CD4-positive, alpha-beta T cell treated with Interferon alpha-2 for 1 hour (primary cell): ENCODE measurements at places on chromosomes 12 and 14.

GRCh38 chr12:102593134-102593533 is 112.8 kb upstream of the IGF1 start:
- no peak for DNase-seq

DNA sequence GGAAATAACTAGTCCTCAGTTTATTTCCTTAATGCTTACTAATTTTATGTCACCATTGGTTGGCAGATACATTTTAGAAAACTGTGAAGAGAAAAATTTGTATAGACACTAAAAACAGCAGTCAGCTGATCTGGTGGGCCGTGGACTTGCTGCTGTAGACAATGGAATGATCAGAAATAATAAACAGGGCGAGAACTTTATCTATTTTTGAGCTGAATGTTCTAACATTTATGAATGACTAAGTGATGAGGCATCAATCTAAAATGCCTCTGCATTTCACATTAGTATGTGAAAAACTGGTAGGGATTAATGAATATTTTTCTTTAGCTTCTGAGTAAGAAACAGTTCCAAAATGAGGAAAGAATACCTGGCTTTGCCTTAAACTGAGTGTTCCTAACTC is 24.8 kb upstream of the PKP2 start:
- no peak for DNase-seq

DNA sequence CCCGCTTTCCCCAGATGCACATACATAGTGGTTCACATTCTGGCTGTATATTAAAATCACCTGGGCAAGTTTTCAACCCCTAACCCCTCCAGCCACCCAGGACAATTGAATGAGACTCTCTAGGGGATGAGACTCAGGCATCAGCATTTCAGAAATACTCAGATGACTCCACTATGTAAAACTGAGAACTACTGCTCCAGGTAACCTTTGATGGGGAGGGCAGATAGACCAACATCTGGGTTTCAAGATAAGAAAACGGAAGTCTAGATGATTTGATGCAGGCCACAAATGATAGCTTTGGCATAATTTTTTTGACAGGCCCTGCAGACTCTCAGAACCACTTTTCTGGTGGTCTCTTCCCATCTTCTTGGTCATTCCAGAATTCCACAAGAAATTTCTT is 341.1 kb downstream of the EMP1 start:
- DNase-seq, result no peak

DNA sequence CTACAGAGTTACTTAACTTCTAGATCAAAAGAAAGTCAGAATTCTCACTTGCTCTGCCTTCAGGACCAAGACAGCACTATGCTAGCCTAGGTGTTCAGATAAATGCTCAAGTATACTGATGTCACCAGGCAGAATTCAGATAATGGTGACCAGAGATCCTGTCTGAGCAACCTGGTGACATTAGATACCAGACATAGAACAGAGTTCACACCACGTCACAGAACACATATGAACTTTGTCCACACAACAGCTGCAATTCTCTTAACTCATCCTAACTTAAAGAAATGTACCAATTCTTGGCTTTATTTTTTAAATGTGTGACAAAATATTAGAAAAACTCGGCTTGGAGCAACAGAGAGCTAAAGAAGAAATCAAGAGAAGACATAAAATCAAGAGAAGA is 58.1 kb downstream of the GCH1 start:
- DNase-seq, result no peak

DNA sequence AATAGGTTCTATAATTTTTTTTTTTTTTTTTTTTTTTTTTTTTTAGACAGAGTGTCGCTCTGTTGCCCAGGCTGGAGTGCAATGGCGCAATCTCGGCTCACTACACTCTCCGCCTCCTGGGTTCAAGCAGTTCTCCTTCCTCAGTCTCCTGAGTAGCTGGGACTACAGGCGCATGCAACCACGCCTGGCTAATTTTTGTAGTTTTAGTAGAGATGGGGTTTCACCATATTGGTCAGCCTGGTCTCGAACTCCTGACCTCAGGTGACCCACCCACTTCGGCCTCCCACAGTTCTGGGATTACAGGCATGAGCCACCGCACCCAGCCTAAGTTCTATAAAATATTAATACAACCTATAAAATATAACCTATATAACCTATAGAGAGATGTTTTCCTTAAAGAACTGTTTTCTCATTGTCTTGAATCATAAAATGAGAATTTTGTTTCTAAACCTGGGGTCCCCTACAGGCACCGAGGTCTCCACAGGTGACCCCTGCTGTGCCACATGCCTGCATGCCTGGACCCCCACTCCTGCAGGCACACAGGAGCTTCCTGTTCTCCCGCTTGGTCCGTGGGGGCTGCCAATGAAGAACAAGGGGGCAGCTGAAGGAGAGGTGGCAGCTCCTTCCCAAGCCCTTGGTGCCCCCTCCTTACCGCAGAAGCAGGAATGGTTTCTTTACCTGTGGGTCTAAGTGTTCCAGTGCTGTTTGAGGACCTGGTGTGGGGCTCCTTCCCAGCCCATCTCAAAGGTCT is 70.9 kb upstream of the ZFP36L1 start:
- DNase-seq, result no peak

GRCh38 chr14:27056586-27056985 is 458.8 kb upstream of the NOVA1 start:
- no peak for DNase-seq

DNA sequence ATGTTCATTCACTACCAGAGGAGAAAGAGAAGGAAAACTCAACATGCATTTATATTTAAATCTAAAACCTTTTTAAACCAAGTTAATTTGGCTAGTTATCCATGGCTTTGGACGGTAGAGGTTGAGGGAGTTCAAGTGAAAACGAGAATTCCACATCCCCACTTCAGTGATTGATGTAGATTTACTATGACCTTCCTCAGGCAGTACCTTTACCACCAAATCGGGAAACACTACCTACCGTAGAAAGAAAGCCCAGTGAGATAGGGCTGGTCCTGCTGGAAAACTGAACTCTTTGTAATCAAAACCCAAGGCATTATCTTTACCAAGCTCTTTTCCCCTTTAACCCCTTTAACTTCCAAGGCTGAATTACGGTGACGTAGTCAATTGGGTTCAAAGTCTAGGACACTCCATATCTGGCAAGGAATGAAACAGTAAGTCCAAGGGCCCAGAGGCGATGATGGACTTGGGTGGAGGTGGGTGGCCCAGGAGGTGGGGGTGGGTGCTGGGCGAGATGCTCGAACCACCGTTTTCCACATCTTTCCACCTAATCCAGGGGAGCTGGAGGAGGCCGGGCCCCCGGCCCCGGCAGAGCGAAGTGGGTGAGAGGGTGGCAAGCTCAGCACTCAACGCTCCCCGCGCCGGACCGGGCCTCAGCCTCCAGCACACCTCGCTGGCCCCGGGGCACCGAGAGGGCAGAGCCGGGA is 618 bp downstream of the SEC23A start:
- no peak for DNase-seq

DNA sequence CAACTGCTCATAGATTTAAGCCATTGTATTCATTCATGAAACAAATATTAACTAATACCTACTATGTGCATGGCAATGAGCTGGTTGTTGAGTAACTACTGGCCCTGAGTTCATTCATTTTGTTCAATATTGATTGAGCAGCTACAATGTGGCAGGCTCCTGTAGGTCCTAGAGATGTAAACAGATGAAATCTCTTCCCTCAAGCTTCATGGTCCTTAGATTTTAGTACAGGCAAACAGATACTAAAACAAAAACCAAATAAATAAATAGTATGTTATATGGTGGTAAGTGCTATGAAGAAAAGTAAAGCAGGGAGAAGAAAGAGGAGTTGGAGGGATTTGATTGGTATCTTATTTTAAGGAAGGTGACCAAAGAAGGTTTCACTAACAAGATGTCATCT is 77.8 kb downstream of the RERG start:
- DNase-seq, result no peak

- no peak for DNase-seq
Measured at GRCh38 chr14:96052541-96053247, 13.5 kb downstream of the C14orf132 start.

- DNase-seq, result no peak
Measured at GRCh38 chr12:6135071-6135470, 10.6 kb upstream of the VWF start.

DNA sequence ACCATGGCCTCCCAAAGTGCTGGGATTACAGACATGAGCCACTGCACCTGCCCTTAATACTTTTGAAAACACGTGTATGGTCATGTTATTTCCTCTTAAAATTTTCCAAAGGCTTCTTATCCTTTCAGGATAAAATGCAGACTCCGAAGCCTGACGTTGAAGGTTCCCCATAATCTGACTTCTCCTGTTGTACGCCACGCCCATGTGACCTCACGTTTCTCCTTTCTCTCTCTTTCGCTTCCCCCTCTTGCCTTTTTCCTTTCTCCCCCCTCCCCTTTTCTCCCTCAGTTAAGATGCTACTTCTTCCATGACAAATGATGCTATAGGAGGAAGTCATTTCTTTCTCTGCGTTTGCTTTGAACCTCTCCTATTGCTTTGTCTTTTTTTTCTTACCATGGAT is 266.0 kb downstream of the FBXL14 start:
- DNase-seq, result peak; percentile 12

DNA sequence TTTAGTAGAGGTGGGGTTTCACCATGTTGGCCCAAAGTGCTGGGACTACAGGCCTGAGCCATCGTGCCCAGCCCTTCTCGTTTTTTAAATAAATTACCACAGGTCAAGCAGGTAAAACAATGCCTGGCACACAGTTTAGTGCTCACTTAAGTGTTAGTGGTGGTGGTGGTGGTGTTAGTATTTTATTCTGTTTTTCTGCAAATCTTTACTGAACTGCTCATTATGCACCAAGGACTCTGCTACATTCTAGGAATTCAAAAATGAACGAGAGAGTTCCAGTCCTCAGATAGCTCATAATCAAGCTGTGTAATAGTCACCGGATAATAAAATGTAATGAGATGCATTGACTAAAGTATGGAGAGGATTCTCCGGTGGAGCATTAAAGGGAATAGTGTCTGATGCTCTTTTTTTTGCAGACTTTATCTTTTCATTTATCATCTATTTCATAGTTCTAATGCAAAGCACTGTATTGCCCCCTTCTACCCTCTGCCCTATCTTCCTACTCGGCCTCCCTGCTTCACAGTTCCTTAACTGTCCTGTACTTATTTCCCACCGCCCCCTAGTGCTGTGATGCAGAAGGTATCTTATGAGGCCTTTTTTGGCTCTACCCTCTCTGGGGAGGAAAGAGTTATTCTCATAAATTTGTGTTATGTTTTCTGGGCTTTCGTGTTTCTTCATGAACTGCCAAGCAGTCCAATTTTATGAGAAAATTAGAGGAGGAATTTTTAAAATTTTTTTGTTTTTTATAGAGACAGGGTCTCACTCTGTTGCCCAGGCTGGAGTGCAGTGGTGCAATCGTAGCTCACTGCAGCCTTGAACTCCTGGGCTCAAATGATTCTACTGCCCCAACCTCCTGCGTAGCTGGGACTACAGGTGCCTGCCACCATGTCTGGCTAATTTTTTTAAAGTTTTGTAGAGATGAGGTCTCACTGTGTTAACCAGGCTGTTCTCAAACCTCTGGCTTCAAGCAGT is 1.0 kb downstream of the ITFG2 start:
- peak; percentile 63 for DNase-seq

- no peak for DNase-seq
Measured at GRCh38 chr12:122318607-122319605, 52.6 kb upstream of the VPS33A start.

DNA sequence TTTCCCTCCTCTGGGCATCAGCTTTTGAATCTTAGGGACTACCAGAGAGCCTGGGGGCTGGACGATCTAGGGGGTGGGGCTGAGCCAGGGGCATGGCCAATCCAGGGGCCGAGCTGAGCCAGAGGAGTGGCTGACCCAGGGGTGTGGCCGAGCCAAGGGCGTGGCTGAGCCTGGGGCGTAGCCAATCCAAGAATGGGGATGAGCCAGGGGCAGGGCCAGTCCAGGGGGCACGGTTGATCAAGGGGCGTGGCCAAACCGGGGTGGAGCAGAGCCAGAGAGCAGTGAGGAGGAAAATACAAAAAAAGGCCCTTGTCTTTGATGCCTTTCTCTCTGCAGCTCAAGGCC is 219.3 kb upstream of the NOS1 start:
- DNase-seq, result no peak

DNA sequence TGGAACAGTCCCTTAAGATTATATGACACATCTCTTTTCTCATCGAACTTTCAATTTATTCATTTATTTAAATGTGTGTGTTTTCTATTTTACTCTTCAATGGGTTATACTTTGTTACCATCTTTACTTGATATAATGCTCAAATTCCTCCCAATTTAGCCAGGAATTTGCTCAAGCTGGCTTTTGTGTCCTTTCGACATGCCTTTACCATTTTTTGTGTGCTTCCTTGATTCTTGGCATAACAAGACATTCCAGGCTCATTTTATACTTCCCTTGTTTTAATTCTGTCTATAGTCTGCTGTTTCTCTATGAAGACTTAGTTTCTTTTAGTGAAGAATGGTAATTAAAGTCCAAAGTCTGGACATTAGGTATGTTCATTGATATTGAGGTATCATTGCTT is 315.8 kb downstream of the AEBP2 start:
- DNase-seq, result no peak

GRCh38 chr14:100246809-100247428 is 8.0 kb downstream of the YY1 start:
- DNase-seq, result peak; percentile 67

DNA sequence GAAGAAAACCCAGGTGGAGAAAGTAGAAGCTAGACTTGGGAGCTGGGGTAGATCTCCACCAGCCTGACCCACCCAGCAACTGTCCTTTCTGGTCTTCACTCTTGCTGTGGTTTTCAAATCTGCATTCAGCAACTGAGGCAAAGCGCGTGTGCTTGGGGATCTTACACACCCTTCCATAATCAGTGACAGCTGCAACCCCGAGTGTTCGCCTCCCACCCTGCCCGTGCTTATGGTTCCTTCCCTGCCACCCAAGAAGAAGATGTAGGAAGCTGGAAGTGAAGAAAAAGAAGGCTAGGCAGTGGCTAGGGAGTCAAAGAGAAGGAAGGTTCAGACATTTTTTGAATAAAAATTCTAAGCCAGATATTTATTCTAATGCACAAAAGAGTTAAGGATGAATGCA is 162.6 kb upstream of the CCND2 start:
- DNase-seq, result no peak

- peak; percentile 33 for DNase-seq
Measured at GRCh38 chr14:98198385-98198784, 1073.6 kb downstream of the BCL11B start.

DNA sequence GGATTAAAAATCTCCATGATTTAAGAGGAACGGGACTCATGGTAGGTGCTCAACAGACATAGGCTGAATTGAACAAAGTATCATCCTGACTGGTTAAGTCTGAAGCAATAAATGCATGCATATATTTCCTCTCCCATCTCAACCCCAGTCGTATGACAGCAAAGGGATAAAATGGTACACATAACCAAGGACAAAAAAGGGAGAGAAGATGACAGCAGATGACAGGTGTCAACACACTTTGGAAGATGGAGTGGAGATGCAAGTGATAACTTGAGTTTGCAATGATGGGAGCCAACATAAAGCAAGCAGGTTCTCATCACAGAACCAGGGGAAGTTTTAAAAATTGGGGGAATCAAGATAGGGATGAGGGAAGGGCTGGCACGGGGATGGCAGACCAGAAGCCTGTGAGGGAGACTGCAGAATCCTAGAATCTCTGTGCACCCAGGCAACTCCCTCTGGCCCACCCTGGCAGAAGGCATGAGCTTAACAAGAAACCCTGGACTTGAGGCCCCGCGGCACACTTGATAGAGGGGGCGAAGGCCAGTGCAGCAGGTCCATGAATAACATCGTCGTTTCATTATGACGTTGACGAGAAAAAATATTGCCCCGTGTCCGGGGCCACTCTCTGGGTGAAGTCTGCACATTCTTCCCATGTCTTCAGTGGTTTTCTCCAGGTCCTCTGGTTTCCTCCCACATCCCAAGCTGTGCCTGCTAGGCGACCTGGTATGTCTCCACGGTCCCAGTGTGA is 5.0 kb downstream of the C1RL start:
- no peak for DNase-seq

GRCh38 chr12:2251526-2252209 is 198.9 kb downstream of the CACNA1C start:
- DNase-seq, result no peak
